Stimulated activated naive B cell treated with anti-CD40 and anti-IgM and Interleukin-4, amounts not matched to agents 10 μg/mL and 1 μg/mL and 100 μg/mL, for 72 hours (primary cell): ENCODE measurements at places on chromosomes 2 and 18.

DNA sequence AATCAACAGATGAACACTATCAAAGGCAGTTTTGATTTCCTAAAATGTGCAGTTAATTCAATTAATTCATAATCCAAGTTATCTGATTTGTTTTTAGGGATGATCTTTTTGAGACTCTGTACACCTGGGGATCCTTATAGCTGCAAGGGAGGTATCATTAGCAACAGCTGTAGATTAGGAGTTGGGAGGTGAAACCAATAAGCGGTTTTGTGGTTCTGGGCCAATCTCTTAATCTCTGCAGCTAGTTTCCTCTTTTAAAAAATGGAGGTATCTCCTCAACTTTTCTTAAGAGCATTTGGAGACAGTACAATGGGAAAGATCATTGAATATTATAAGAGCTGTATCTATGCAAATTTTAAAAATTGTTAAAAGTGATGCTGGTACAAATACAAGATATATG lies 126.0 kb downstream of the MC4R start:
- no peak for DNase-seq

DNA sequence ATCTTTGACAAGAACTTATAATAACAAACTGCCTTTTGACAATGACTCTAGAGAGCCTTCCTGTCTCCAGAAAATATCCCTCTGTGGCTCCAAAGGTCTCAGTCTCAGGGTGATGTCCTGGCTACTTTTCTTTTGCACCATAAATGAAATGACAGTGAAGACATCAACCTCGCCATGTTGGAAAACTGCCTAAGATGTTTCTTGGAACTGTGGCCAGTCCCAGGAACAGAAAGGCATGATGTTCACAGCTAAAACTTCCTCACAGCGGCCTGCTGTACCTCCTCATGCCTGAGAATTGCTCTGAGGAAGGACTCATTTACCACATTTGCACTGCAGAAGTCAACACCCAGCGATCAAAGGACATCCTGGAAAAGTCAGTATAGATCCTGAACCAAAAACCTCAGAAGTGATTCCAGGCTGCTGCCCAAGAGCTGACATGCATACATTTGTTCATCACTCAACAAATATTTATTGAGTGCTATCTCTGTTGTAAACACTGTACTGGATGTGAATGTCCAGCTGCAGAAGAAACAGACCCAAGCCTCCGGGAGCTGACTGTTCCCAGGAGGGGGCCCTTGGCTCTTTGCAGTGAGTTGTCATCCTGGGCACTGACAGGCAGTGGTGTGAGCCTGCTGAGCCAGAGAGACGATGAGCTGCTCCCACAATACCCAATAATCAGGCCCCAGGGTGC lies 64.3 kb upstream of the ACSL3 start:
- DNase-seq = no peak

GRCh38 chr2:112187046-112187715 lies 49.0 kb downstream of the FBLN7 start:
- no peak for DNase-seq

GRCh38 chr18:68500556-68500955 lies 214.4 kb downstream of the TMX3 start:
- no peak for DNase-seq

DNA sequence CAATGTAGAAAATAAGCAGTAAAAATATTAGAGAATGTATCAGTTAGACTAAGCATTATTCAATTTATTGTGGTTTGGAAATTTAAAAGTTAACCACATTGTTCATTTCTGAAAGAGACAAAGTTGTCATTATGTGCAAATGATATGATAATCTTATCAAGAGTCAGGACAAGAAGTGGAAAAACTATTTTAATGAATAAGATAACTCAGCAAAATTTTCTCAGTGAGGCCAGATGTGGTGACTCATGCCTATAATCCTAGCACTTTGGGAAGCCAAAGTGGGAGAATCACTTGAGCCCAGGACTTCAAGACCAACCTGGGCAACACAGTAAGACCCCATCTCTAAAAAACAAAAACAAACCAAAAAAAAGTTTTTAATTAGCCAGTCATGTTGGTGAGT lies 39.5 kb upstream of the CERS6 start:
- no peak for DNase-seq

DNA sequence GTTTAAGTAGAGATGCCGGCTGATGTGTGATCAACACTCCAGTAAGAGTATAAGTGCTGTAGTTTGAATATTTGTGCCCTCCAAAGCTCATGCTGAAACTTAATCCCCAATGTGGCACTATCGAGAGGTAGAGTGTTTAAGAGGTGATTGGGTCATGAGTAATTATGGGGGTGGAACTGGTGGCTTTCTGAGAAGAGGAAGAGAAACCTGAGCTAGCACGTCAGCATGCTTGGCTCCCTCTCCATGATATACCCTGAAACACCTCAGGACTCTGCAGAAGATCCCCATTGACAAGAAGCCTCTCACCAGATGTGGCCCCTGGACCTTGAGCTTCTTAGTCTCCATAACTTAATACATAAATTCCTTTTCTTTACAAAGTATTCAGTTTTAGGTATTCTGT lies 584.8 kb downstream of the TSN start:
- DNase-seq = no peak

- no peak for DNase-seq
Observed at GRCh38 chr18:4264347-4264791, 190.7 kb downstream of the DLGAP1 start.

GRCh38 chr18:67600181-67601180 lies 84.0 kb upstream of the DSEL start:
- DNase-seq = no peak

DNA sequence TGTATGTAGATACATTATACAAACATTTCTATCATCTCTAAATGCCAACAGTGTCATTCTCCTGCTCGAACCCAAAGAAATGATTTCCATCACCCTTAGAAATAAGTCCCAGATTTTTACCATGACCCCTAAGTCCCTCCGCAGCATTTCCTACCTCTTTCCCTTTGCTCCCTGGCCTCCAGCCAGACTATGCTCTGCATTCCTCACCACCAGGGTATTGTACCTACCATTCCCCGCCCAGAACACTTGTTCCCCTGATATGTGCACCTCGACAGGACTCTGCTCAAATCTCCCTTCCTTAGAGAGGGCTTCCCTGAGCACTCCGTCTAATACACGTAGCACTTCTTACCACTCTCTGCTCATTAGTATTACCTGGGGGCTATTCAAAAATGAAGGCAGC lies 630.2 kb downstream of the ARHGAP15 start:
- no peak for DNase-seq

DNA sequence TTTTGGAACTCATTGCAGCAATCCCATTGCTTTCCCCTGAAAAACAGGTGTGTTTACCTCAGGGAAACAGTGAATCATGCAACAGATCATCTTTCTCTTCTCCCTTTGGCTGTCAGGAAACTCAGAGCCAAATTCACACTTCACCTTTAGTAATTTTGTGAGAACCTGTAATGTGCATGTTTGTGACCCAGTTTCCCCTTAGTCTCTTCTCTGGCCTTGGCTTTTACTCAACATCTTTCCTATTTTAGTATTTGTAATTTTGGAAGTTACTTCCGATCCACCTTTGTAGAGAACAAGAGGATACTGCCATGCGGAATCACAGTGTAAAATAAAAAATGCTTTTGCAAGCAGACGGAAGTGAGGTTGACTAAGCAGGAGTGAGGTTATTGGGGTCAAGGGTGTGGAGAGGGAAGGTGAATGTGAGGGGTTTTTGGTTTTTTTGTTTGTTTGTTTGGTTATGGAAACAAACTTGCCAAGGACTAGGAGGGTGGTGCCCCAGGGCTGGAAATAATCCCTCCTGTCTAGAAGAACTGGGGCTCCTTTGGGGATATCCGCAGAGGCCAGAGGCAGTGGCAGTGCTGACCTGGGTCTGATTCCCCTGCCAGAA lies 14.0 kb downstream of the ASPRV1 start:
- no peak for DNase-seq

DNA sequence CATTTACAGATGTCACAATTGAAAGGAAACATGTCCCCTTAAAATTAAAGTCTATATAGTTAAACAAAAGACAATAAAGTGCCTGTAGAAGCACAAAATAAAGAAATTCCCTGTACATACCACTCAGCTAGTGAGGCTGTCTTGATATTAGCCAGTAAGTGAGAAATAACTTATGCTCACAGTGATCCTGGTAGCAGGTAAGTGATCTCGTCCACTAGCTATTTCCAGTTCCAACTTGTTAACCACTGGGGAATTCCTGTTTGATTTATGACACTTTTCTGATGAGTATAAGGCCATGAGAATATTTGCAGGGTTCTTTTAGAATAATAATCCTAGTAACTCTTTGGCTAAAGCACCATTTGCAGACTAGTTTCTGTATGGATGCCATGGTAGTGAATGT lies 127.9 kb upstream of the PGAP1 start:
- no peak for DNase-seq

GRCh38 chr2:7868836-7869235 lies 813.0 kb upstream of the ID2 start:
- no peak for DNase-seq

DNA sequence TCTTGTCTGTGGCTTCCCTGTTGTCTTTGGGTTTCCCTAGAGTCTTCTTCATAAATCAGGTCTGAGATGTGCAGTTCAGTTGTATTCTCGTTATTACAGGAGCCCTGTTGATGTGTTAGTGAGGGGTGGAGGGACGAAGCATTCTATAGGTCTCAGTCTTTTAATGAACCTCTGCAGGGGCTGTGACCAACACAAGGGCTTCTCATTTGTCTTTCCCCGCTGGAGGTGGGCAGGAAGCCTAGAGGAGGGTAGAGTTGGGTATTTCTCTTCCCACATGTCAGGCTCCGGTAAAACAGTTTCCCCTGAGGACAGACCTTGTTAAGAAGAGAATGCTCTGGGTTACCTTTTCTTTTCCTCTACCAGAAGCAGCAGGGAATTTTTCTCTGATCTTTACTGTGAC lies 31.2 kb downstream of the PROC start:
- no peak for DNase-seq

GRCh38 chr2:6358985-6359384 lies 506.7 kb downstream of the CMPK2 start:
- no peak for DNase-seq
